ENCODE measurements at places on chromosomes 2 and 18.

GRCh38 chr2:79982445-79982844, 322.1 kb downstream of the LRRTM1 start:
- DNase-seq: peak; percentile 5

GRCh38 chr2:141048951-141049350, 1081.9 kb downstream of the LRP1B start:
- DNase-seq: no peak

GRCh38 chr2:221554769-221555493, 17.2 kb downstream of the EPHA4 start:
- no peak for DNase-seq

DNA sequence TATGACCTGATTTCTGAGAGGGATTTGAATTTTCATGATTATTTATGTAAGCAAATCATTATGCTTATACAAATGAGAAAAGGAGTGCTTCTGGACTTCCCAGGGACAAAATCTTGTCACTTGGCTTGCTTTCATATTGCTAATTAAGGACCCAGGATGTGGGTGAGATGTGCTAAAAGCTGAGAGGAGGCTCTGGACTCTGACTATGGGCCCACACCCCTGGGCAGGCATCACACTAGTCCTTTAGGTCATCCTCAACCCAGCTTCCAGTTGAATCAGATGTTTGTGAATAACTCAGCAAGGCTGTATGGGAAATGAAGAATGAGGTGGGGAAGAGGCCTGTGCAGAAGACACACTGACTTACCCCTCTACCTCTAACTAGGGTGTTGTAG, 11.9 kb downstream of the IL1B start:
- no peak for DNase-seq

- no peak for DNase-seq
Measured at GRCh38 chr2:12533337-12534005, 183.3 kb upstream of the TRIB2 start.

- no peak for DNase-seq
Measured at GRCh38 chr18:27411911-27412310, 226.8 kb upstream of the CHST9 start.

DNA sequence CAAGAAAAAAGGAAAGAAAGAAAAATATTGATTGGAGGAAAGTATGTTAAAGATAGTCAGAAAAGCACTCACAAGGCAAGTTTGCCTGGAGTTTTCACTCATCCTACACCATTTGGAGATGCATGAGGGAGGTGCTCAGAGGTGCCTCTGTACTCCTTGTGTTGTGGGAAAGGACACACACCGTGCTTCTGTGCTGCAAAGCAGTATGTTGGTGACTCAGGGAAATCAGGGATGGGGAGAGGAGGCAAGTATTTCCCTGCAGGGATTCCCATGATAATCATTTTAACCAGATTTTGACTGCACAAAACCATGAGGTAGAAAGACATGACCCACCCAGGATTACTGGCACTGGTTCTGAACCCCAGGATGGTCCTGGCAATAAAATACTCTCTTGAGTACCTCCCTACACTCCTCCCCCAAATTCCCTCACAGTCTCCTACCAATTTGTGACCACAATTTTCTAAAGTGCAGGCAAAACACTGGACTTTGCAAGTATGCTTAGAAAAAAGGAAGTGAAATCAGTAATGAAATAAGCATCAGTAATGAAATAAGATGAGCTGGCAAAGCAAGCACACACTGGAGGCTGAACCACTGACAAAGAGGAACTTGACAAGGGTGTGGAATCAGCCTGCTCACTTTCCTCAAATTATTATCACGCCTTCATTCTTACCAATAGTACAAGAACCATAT, 155.5 kb upstream of the ACVR2A start:
- DNase-seq: no peak

DNA sequence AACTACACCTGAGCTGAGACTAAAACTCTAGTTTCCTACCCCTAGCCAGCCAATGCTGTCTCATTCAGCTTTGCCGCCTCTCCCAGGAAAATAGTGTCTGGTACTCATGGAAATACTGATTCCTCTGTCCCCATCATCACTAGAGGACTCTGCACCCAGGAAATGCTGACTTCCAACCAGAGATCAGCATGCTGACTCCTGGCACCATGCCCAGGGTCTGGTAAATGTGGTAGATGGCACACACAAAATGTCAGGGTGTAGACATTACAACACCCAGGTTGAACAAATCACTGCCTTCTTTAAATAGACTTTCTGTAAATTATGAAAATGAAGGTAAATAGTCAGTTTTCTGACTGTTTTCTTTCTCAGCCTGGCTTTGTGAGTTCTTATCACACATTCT, 307.3 kb upstream of the CHAC2 start:
- DNase-seq: peak; percentile 56

GRCh38 chr2:37090019-37090477, 5.7 kb downstream of the GPATCH11 start:
- no peak for DNase-seq

DNA sequence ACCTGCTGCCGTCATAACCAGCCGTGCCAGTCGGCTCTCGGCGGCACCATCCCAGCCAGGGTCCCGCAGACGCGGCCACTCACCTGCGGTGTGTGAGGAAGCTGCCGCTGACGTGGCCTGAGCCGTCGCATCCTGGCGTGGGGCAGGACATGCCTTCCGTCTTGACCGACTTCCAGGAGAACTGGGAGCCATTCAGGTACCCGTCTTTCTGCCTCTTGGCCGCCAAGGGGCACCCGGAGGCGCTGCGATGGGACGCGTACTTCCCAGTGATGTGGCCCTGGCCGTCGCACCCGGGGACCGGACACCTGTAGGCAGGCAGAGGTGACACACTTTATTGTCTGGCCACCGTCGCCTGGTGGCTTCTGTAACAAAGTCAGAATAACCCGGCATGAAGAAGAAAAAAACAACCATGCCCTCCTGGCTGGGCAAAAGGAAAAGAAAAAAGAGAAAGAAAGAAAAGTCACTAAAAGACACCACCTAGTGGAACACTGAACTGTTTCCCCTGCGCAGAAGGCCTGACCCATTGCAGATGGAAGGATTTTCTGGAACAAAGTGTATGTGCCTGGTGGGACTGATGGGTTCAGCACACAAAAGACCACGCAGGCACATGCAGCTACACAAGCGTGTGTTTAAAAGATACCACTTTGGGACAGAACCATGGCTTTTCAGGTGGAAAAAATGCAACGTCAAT, 94.9 kb upstream of the PXDN start:
- no peak for DNase-seq

DNA sequence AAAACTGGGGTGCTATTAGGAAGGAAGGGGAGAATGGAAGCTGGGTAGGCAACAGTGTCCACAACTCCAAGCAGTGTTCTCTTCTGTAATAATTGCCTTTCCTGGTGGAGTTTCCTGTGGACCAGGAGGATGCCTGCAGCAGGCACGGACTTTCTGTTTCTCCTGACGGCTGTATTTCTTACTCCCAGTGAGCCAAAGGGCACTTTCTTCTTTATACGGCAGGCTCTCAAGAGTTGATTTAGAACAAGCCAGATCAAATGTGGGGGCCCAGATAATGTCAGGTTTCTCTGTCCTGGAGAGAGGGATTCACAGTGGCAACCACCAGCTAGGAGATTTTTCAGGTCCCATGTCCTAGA, 13.0 kb upstream of the PROC start:
- DNase-seq: no peak

DNA sequence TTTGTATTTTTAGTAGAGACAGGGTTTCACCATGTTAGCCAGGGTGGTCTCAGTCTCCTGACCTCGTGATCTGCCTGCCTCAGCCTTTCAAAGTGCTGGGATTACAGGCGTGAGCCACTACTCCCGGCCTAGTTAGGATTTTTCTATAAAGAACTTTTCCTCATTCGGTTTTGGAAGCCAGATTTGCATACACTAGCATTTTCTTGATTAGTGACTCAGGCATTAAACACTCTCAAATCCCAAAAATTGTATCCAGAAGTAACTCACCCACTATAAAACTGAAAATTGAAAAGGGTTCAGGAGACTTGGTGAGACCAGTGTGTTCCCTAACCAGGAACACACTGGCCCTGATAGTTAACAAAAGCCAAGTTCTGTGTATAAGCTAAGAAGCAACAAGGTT, 25.2 kb downstream of the EIF2AK3 start:
- no peak for DNase-seq

- DNase-seq: peak; percentile 79
Measured at GRCh38 chr2:227862227-227862740, 9.1 kb upstream of the DAW1 start.

DNA sequence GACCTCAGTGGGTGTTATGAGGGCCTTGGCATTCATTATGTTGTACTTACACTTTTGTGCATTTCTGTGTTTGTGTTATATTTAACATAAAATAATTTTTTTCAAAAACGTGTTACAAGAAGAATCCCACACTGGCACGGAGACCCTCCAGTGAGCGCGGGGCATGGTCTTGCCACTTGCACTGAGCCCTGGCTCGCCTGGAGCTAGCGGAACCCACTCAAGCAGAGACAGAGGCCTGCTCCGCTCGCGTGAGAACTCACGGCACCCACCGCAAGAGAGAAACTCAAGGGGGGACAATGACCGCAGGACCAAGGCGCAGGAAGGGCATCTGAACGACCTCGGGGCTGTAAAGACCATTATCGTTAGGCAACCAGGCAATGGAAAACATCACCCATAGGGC, 248.0 kb upstream of the SOX11 start:
- no peak for DNase-seq

DNA sequence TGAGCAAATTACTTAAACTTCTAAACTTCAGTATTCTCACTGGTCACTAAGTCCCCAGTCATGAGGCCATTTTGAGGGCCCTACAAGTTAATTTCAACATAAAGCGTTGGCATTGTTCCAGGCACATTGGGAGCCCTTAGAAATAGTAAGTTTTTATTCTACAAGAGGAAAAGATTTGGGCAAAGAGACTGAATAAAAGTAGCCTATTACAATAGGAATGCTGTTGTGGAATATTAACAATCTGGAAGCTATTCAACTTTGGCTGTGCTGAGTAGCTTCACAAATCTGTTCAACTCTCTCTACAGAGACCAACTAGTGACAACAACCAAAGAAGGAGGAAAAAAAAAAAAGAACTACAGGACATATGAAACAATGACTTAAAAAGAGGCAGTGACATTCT, 1287.5 kb upstream of the NXPH2 start:
- no peak for DNase-seq

DNA sequence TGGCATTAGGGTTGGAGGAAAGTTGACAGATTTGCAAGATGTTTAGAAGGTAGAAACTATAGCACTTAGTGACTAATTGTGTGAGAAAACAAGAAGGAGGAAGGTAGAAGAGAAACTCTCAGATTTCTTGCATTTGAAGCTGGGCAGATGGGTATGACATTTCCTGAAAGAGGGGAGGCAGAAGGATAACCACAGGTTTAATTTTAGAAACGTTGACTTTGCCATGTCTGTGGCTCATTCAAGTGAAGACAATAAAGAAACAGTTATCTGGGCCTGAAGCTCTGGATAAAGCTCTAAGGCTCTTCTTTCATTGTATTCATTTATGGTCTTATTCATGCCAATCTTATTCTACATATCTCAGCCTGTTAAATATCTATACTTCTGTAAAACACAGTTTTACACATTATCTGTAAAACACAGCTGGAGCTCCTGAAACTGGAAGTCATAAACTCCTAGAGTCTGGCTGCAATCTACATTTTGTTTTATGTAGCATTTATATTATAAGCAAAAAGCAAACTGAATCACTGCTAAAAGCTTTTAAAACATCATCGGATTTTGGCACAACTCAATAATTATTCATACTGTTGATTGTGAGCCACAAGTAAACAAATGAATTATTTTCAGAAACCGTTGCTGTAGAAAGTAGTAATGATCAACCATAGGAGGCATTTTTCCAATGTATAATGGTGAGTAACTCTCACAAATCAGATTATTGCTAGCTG, 138.5 kb downstream of the RIT2 start:
- DNase-seq: no peak

DNA sequence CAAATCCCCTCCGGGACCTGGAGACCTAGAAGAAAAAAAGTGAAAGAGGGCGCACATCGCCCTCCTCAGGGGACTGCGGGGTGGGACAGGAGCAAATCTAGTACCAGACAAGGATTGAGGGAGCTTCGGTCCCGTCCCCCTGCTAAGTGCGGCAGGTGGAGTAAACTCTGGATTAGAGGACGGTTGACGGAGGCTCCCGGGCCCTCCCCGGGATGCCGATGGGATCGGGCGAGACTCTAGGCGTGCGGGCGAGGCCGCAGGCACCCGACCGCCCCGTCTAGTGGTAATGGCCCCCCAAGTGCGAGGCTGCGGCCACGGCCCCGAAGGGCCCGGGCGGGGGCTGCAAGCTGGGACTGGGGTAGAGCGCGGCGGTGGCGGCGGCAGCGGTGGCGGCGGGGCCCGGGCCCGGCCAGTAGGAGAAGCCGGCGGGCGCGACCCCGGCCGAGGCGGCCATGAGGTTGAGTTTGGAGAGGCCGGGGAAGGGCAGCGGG, 3.5 kb downstream of the FEV start:
- peak; percentile 21 for DNase-seq

- DNase-seq: no peak
Measured at GRCh38 chr2:3386448-3386958, 7.0 kb downstream of the TRAPPC12 start.

DNA sequence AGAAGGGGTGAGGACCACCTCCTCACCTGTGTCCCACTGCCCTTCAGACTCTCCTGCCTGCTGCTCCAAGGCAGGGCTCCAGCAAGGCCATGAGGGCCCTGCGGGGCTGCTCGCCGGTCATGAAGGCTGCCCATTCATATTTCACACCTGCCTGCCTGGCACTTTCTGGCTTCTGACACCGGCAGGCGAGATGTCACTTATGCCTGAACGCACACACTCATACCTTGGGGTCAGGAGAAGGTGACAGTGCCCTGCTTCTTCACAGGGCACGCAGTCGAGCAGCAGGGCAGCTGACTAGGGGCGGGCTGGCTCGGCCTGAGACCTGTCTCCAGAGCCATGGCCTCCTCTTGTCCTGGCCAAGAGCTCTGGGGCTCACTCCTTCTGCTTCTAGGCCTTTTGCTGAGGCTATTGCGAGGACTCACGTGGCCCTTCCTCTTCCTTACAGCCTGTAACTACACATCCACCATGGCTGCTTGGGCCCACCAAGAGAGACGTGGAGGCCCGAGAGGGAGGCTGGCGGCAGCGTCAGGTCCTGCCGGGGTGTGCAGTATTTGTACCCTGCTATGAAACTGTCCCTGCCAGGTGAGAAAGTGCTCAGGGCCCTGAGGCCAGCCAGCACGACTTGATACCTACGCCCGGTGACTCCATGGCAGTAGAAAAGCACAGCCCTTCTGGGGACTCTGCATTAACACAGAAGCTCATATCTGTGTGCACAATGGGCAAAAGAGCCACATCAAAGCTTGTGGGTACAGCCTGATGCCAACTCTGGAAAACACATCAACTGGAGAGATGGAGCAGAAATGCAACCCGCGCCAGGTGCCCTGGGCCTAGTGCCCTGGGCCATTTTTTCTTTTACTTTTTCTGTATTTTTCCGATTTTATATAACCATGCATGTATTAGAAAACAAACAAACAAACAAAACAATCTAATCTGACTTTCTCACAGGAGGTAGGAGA, 30.6 kb downstream of the HS6ST1 start:
- DNase-seq: no peak

- no peak for DNase-seq
Measured at GRCh38 chr2:159228081-159228581, 58.4 kb downstream of the WDSUB1 start.
